Left ventricle myocardium superior (tissue), 1 donor: ENCODE measurements at places on chromosomes 4 and X. TPM values are rescaled to one million over a fixed set of nuclear protein-coding genes. Genes with fewer than 3 reads are reported as not detected.

- DNase-seq, result no peak
Measured at GRCh38 chr4:79689740-79690139, 281.7 kb upstream of the GK2 start.

DNA sequence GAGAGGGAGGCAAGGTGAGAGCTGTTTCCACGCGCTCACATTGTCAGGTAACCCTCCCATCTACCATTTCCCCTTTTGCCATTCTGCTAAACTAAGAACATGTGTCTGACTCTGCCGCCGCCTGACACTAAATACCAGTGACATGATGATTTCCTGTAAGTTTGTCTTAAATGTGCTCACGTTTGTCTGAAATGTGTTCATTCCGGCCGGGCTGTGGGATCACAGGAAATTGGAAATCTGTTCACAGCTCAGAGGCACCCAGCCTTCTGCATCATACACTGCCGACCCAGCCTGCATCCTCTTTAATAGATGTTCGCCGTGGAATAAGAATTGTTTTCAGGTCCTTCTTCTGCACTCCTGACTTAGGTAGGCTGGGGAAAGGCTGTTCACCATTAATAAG, 336.2 kb upstream of the PPARGC1A start:
- no peak for DNase-seq

DNA sequence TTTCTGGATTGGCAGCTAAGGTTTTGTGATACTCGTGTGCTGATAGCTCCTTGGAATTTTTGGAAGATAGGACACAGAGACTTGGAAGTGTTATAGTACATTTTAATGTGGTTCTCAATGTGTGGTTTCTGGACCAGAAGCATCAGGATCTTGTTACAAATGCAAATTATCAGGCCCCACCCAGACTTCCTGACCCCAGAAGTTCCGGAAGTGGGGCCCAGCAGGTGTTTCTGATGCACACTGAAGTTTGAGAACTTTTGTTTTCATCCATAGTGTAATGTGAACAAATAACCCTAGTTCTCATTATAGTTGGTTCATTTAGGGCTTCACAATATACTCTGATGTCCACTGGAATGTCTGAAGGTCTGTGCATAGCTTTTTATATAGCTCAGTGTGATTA, 49.6 kb downstream of the LAMP2 start:
- no peak for DNase-seq

- no peak for DNase-seq
Measured at GRCh38 chrX:9586992-9587392, 122.1 kb downstream of the TBL1X start.

DNA sequence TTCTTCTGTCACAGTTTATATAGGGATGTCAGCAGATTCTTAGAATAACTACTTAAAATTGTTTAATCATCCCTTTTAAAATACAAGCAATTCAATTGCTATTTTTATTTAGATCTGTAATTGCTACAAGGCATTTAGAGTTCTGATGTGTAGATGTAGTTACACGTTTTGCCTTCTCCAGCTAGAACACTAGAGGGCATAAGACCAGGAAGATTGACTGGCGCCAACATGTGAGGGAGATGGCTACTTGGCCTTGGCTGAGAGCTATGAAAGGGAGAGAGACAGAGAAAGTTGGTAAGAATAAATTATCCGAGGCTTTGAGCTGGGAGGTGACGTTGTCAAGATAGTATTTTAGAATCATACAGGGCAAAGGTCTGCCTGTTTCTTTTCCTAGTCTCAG, 563.7 kb upstream of the PRKX start:
- no peak for DNase-seq

DNA sequence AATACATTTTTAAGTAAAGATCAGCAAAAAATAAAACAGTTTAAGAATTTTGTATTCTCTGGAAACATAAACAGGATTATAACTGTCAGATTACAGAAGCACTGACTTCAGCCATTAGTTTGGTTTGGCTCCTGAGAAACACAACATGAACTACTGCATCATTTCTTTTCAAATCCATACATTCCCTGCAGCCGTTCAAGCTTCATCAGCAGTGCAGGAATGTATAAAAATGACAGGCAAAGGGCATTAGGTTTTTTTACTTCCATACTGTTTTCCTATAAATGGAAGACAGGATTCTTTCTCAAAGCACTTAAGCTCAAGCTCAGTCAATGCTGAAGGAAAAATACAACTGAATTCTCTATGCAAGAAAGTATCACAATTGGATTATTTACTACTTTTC, 4.2 kb upstream of the MAB21L2 start:
- DNase-seq, result no peak

The ETDB gene
- total RNA-seq, result not detected

- DNase-seq, result no peak
Measured at GRCh38 chrX:69137371-69138117, 27.7 kb downstream of the PJA1 start.

The NXT2 gene
- 1.5 TPM for total RNA-seq

The NEXMIF gene
- 0.32 TPM for total RNA-seq

DNA sequence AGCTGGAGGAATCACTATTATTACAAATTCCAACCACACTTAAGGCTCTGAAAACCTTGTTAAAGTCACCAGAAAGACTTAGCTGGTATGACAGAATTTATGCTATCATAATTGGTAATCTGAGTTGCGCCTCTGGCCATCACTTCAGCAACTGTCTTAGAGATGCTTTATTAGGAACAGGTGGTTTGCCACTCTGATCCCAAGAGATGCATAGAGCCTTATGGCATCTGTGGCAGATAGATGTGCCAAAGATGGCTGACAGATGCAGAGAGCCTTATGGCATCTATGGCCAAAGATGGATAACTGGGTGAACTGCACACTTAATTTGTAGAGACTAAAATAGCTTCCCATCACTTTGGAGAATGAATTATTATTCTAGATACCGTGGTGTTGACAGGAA, 32.3 kb upstream of the PLAC8 start:
- DNase-seq, result no peak

GRCh38 chrX:41145920-41146608, 60.8 kb downstream of the USP9X start:
- DNase-seq, result no peak

The AVPR2 gene
- 3.3 TPM for total RNA-seq
